ENCODE measurements at places on chromosomes 12 and 14.

GRCh38 chr14:89202413-89203190 is 214.4 kb downstream of the FOXN3 start:
- DNase-seq, result no peak

- DNase-seq, result no peak
Observed at GRCh38 chr14:62897771-62898170, 147.5 kb downstream of the KCNH5 start.

GRCh38 chr12:46005823-46006222 is 15.4 kb upstream of the SCAF11 start:
- DNase-seq, result no peak

- no peak for DNase-seq
Observed at GRCh38 chr14:37591311-37591940, 3.6 kb downstream of the FOXA1 start.

GRCh38 chr12:131487388-131488124 is 223.3 kb upstream of the SFSWAP start:
- DNase-seq, result no peak

DNA sequence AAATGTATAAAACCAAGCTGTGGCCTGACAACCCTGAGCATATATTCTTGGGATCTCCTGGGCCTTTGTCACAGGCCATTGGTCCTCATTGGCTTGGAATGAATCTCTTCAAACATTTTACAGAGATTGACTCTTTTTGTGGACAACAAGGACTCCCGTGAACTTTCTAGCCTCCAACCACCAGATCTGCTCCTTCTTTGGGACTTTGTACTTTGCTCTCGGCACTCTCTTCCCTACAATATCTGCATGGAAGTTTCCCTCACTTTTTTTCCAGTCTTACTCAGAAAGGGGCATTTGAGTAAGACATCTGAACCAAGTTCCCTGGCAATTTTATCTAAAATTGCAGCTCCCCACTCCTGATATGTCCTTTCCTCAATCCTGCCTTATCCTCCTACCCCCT is 158.8 kb downstream of the PHLDA1 start:
- no peak for DNase-seq

GRCh38 chr12:60209933-60210332 is 614.1 kb downstream of the SLC16A7 start:
- no peak for DNase-seq

DNA sequence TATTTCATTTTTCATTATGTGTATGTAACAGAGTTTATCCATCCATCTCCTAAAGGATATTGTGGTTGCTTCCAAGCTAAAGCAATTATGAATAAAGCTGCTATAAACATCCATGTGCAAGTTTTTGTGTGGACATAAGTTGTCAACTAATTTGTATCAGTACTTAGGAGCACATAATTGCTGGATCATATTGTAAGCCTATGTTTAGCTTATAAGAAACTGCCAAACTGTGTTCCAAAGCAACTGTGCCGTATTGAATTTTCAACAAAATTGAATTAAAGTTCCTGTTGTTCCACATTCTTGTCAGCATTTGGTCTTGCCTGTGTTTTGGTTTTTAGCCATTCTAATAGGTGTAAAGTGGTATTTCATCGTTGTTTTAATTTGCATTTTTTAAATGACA is 416.9 kb downstream of the SLC6A15 start:
- DNase-seq, result no peak

DNA sequence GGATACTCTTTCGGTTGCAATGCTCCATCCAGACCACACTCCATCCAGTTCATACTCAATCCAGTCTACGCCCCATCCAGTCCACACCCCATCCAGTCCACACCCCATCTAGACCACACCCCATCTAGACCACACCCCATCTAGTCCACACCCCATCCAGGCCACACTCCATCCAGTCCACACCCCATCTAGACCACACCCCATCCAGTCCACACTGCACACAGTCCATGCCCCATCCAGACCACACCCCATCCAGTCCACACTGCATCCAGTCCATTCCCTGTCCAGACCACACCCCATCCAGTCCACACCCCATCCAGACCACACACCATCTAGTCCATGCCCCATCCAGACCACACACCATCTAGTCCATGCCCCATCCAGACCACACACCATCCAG is 116.0 kb upstream of the RTL1 start:
- no peak for DNase-seq

DNA sequence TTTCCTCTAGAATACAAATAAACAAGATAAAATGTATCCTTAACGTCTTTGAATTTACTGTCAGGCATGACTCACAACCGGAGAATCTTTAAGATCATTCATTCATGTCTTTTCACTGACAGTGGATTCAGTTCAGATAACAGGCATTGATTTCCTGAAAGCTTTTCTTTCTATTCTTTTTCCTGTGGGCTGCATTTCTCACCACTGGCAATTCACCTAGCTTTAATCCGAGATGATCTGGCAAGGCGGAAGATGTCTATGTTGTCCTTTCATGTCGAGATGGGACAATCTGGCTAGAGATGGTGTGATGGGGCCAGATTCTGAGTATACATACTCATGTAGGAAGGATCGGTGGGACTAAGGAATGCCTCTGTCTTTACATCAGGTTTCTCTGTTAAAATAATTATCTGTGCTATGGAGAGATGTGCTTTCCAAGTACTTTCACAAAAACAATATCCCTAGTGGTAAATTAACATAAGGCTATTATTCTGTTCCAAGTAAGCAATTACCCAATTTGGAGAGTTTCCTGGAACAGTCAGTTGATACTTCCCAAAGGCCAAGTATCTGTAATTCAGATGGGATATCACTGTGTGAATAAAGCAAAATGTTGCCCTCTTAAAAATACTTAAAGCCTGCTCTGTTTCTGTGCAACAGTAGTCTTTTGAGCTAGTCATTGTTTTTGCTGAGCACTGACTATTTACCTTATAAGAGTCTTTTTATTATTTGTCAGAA is 17.8 kb downstream of the ACSS3 start:
- DNase-seq, result no peak

- peak; percentile 56 for DNase-seq
Observed at GRCh38 chr14:103206836-103207387, 83.7 kb downstream of the TNFAIP2 start.

DNA sequence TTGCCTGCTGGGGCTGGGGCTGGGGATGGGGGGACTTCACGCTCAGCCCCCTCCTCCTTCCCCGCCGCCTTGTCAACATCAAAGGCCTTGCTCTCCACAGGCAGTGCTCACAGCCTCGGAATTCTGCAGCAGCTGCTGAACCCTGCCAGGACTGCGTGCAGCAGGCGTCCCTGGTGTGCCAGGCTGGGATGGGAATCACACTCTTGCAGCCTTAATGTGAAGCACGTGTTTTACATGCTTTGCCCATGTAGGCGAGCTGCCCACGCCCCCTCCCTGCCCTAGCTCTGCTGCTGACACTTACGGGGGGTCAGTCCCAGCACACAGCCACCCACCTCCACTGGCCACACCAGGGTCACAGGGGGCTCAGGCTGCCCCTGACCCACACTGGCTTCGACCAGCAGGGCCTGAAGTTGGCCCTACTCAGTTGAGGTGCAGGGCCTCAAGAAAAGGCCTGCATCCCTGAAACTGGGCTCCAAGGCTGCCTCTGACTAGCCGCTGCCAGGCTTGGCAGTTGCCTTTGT is 276.2 kb upstream of the RTL1 start:
- no peak for DNase-seq

- peak; percentile 3 for DNase-seq
Observed at GRCh38 chr14:82641050-82641540, 1107.4 kb upstream of the SEL1L start.

- DNase-seq, result no peak
Observed at GRCh38 chr14:94584591-94585280, 3.5 kb downstream of the SERPINA5 start.

- DNase-seq, result no peak
Observed at GRCh38 chr12:108561852-108562347, 496 bp upstream of the ISCU start.

DNA sequence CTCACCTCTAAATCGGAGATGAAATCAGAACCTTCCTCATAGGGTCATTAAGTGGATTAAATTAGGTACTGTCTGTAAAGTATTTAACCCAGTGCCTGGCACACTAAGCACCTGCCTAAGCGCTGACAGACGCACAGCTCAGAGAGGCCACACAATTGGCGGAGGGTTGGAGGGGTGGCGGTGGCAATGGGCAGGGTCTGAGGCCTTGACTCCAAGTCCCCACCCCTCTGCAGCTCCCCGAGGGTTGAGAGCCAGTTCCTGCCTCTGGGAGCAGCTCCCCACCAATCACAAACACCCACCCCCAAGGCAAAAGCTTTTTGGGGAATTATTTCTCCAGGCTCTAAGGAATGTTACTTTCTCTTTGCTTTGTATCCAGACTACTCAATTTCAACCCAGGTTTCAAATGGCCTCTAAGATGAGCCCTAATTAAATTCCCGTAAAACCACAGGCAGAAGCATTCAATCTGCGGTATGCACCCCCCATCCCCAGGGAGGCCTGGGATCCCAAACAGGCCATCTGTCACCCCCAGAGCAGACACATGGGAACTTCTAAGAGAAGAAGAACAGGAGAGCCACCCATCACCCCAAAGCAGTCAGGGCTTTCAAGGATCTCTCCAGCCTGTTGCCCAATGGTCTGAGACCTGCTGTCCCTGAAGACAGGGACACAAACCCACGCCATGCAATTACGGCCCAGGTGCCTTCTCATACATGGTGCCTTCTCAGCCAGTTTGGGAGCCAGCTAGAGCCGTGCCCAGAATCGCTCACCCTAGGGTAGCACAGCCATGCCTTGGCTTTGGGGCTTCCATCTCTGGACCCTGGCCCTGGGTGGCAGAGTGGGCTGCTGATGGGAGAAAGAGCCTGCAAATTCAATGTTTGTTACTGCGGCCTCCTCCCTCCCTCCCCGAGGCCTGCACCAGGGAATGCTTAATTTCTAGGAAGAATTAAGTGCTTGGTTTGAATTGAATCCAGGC is 66.1 kb downstream of the CHGA start:
- DNase-seq, result peak; percentile 56

- no peak for DNase-seq
Observed at GRCh38 chr12:28413460-28414109, 223.3 kb downstream of the CCDC91 start.

DNA sequence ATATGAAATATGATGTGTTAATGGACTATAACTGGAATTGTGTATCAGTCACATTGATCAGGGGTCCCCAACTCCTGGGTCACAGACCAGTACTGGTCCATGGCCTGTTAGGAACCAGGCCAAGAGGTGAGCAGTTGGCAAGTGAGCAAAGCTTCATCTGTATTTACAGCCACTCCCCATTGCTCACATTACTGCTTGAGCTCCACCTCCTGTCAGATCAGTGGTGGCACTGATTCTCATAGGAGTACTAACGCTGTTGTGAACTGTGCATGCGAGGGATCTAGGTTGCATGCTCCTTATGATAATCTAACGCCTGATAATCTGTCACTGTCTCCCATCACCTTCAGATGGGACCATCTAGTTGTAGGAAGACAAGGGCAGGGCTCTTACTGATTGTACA is 72.3 kb downstream of the CDK17 start:
- DNase-seq, result no peak

- DNase-seq, result peak; percentile 93
Observed at GRCh38 chr12:53047221-53048032, 2.4 kb upstream of the TNS2 start.

GRCh38 chr14:79708426-79709388 is 502.6 kb downstream of the DIO2 start:
- DNase-seq, result peak; percentile 21

GRCh38 chr12:51848841-51849735 is 570 bp upstream of the FIGNL2 start:
- no peak for DNase-seq

- no peak for DNase-seq
Observed at GRCh38 chr12:79366374-79366773, 324.4 kb downstream of the PAWR start.

DNA sequence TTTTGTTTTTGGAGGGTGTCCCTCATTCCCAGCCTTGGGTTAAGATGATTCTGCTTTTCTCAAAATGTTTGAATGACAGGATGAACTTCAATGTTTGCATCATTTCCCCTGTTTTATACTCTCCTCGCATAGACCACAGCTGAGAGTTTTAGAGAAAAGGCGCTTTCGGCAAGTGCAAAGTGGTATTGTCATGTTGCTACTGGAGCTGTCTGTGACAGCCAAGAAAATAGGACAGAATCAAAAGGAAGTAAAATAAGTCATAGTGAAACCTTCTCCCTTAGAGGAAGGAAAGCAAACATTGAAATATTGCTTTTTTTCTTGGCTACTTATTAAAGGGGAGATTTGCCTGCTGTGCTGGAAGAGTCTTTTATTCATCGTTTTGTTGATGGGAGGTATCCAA is 33.5 kb upstream of the ARHGAP5 start:
- DNase-seq, result no peak

- DNase-seq, result no peak
Observed at GRCh38 chr12:2413999-2414792, 361.4 kb downstream of the CACNA1C start.

GRCh38 chr14:77526266-77526665 is 27.6 kb upstream of the ISM2 start:
- no peak for DNase-seq

DNA sequence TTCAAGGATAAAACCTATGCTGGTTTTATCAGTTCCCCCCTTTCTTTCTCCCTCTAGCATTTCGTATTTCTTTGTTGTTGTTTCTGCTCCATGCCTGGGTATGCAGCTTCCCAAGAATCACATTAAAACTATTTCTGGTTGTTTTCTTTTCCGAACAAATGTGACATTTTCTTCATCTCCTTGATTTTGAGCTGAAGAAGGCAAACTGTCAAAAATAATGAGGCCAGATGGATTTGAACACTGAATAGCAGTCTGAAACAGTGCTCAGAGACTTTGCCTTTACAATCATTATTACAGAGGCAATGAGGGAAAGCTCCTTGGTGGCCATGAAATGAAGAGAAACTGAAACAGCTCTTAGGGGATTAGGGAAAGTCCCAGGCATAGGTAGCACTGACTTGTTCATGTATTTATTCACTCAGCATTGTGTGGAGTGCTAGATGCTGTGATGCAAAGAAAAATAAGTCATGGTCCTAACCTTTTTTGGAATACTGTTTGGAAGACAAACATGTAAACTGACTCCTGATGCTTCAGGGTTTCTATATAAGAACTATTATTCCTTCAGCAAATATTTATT is 319.5 kb downstream of the FUT8 start:
- no peak for DNase-seq

DNA sequence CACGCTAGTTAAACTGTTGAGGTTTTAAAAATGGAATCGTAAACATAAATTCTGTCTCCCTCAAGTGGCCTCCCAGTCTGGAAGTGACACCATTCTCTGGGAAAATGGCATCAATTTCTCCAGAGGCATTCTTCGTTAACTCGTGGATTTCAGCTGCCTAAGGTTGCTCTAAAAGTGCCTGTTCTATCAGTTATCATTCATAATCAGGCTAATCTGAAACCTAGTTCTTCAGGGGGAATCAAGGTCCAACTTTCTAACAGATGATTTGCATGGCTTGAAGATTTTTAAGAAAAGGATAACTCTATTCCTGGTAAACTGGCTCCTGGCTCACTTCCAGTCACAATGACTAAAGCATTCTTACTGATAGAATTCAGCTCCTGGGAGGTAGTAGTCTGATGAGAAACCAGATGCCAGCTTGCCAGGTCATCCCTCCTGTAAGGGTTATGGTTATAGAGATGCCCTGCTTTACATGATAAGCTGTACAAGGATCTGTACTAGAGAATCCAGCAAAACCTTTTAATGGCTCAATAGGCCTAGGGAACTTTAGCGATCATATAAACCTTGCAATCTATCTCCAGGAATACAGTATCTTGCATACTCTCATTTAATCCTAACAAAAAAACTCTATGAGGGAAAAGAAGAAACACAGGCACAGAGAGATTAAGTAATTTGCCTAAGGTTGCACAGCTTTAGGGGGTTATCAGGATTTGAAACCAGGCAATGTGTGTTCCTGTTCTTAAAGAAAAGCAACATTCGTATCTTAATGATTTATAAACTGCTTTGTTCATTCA is 1.5 kb downstream of the L3HYPDH start:
- DNase-seq, result peak; percentile 96

GRCh38 chr14:99587460-99588278 is 16.3 kb downstream of the CCDC85C start:
- DNase-seq, result no peak

Data from fibroblast of skin of abdomen (primary cell).